Stimulated activated CD4-positive, alpha-beta T cell treated with anti-CD3 and anti-CD28 coated beads, Interleukin-15, amount 100 ng/mL, for 24 hours (primary cell): ENCODE measurements at places on chromosomes 6 and 20.

- DNase-seq: no peak
These were observed 146.0 kb downstream of the CEBPB start for GRCh38 chr20:50336661-50337060.

- DNase-seq: peak; percentile 81
These were observed 644 bp downstream of the OARD1 start for GRCh38 chr6:41071501-41071922.

GRCh38 chr6:100719883-100720682 is 161.0 kb downstream of the ASCC3 start:
- no peak for DNase-seq

DNA sequence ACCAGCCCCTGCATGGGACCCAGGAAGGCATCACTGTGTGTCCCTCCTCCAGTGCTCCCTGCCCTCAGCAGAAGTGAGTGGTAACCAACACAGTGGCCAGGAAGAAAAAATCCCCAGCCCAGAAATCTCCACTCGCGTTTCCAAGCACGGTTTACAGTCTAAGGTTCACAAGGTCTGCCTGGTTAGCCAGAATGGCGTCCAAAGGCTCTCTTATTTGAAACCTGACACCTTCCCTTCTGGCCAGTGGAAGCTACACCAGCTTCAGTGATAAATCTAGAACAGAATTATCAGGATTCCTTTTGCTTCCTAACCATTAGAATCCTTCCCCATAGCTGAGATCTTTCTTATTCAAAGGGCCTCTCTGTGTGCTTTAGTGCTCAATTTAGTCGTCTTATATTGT is 9.2 kb downstream of the LY86 start:
- no peak for DNase-seq

DNA sequence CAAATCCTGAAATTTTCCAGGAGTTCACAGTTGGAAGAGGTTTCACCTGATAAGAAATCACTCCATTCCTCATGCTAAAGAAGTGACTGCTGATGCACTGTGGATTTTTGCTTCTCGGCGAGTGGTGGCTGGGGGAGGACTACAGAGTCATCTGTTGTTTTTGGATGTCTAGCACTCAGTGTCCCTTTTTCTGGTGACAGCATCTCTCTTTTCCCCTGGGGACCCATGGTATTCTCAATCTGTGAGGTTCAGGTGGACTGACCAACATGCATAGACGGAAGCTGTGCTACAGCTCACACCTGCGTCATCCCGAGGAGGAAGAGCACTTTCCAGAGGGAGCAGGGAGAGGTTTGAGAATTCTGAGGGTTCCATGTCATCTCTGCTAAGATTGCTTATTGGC is 42.7 kb upstream of the ZNF831 start:
- peak; percentile 13 for DNase-seq

- no peak for DNase-seq
These were observed 353.1 kb downstream of the CDC5L start for GRCh38 chr6:44740566-44741120.

DNA sequence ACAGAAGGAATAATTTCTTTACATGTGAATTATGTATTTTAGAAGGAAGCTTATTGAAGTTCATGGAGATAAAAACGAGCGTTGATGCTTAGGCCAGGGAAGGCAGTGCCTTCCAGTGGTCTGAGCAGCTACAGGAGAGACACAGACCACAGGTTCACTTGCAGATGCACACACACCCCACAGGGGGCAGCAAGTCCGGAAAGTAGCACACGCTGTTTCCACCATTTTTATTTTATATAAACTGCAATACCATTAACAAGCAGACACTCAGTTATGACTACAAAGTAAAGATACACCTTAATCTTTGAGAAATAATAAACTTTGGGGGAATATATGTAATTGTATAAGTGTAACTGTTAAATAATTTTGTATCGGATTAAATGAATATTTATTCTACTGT is 13.5 kb upstream of the DACT2 start:
- DNase-seq: peak; percentile 13

GRCh38 chr6:157087974-157088373 is 235.3 kb downstream of the TMEM242 start:
- DNase-seq: no peak

GRCh38 chr6:170444056-170444591 is 109.0 kb downstream of the PSMB1 start:
- no peak for DNase-seq

DNA sequence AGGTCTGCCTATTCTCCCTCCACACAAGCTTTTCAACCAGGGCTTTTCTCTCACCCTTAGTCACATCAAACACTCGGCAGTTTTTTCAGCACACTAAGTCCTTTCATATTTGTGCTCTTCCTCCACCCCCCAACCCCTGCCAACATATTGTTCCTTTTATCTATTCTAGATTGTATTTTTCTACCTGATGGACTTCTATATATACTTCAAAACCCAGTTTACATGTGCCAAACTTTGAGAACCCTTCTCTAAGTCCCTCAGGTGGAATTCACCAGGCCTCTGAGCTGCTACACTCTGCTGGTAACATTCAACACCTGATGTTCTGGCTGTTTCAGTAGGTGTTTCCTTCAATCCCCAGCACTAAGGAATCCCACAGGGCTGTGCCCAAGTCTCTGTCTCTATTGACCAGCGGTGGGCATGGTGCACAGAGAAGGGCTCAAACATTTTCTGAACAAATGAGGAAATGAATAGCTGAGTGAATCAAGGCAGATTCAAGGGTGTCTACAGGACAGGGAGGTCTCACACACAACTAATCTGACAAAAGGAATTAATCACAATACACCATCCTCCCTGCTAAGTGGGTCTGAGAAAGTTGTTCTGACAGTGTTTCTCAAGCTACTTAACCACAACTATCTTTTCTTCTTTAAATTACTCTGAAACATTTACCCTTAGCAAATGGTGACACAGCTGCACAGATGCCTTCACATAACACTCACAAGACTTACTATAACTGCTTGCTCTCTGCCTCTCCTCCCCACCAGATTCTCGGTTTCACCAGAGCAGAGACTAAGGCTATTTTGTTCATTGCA is 166.5 kb downstream of the TSHZ2 start:
- DNase-seq: peak; percentile 26

- no peak for DNase-seq
These were observed 8.8 kb upstream of the RSPH3 start for GRCh38 chr6:159008656-159009288.

GRCh38 chr20:48930035-48930434 is 8.5 kb downstream of the ARFGEF2 start:
- no peak for DNase-seq

- DNase-seq: no peak
These were observed 103.9 kb downstream of the ESR1 start for GRCh38 chr6:151911401-151911800.

GRCh38 chr20:24875078-24875477 is 74.0 kb upstream of the CST7 start:
- DNase-seq: no peak

GRCh38 chr6:141965016-141965545 is 167.6 kb upstream of the GJE1 start:
- DNase-seq: no peak

DNA sequence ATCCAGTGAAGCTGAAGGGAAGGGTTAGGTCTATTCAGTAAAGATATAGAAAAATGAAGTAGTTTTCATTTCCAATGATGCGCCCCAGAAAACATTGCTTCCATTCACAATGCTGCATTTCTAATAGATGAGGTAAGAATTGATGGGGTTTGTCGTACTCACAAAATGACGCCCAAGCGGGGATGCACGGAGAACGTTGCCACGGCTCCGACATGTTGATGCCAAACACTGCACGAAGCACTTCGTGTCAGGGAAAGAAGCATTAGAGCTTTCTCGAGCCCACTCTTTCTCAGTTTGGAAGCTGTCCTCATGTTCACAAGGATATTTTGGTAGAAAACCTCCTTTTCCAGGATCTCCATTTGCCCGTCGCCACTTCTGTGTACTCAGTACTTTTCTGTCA is 21.6 kb upstream of the MAFB start:
- no peak for DNase-seq

GRCh38 chr6:43268355-43268700 is 25.0 kb downstream of the TTBK1 start:
- no peak for DNase-seq

DNA sequence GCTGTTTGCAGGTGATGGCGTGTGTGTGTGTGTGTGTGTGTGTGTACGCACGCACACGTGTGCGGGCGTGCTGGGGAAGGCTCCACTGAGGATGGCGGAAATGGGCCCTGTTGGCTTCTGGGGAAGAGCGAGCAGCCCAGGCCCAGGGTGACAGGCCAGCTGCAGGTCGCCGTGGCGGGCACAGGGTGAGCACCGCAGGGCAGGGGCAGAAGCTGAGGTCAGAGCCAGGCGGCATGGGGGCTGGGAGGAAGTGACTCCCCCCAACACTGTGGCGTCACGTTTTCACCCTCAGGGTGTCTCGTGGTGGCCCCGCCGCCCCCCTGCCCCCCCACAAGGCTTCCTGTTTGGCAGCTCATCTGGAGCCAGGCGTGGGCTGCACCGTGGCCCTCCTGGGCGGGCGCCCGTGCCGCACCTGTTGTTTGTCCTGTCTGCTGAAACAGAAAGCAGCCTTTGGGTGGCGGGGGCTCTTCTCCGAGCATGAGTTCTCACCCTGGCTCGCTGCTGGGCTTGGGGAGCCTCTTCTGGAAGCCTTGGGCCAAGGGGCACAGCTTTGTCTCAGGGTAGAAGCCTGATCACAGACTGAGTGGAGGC is 7.1 kb downstream of the RBM38 start:
- peak; percentile 87 for DNase-seq

DNA sequence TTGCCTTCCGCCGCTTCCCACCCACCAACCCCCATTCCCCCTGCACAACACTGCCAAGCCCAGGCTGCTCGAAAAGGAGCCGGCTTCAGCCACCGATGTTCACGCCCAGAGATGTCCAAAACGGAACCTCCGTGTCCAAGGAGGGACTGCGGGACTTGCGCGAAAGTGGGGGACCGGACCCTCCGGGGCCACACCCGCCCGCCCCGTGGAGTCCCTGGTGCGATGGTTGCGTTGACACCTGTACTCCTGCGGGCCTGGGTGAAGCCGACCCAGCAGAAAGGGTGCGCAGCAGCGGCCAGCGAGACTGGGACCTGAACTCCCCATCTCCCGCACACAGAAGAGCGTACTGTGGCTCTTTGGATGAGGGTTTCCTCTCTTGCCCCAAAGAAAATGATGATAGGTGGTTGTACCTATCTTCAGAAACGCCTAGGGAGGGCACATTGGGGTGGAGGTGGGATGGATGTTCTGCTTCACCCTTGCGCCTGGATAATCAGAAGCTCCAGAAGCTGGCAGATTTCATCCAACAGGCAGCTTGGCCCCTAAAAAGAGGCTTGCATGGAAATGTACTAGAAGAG is 1.9 kb upstream of the VGLL2 start:
- DNase-seq: no peak

GRCh38 chr6:163701762-163702161 is 287.2 kb downstream of the QKI start:
- DNase-seq: no peak

DNA sequence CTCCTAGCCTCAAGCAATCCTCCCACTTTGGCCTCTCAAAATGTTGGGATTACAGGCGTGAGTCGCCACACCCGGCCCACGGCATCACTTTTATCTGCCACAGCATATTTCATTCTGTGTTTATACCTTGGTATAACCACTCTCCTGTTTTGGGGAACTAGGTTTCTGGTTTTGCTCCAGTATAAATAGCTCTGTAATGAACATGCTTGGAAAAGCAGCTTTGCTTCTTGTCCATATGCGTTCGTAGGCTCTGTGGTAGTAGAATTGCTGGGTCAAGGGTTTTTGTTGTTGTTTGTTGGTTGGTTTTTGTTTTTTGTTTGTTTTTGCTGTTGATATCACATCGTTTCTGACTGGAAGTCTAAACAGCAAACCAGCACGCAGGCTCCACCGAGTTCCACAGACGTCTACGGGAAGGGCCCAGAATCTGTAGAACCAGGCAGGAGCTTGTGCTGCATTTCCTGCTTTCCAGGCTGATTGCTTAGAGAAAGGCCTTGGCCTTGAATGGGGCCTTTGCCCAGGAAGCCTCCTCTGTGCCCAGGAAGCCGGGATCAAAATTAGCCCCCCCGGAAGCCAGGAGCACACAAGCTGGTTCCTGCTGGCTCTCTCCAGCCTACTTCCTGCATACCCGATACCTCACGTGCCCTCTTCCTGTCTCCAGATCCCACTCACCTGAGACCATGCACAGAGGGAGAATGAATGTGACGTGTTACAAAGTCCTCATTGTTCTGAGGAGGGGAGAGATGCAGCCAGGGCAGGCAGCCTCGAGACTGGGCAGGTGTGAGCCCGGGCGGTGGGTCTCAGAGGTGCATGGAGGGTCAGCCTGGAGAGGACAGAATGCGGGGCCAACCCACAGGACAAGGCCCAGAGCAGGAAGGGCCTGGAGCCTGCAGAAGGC is 34.7 kb downstream of the AAR2 start:
- no peak for DNase-seq

DNA sequence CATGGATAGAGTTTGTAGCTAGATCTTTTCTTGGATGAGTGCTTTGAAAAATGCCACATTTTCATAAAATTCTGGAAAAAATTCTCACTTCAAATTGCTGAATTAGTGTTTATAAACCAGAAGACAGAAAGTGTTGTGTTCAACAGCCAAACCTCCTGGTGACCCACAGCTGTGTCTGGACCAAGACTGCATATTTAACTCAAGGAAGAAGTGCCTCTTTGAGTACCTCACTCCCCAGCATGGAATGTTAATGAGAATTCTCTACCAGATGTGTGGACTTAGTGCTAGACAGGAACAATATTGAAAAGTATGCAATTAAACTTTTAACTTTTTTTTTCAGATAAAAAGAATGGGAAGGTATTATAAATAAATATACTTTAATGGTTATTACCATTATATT is 609.3 kb downstream of the COL12A1 start:
- no peak for DNase-seq

GRCh38 chr20:13318871-13319521 is 97.9 kb downstream of the ISM1 start:
- no peak for DNase-seq

DNA sequence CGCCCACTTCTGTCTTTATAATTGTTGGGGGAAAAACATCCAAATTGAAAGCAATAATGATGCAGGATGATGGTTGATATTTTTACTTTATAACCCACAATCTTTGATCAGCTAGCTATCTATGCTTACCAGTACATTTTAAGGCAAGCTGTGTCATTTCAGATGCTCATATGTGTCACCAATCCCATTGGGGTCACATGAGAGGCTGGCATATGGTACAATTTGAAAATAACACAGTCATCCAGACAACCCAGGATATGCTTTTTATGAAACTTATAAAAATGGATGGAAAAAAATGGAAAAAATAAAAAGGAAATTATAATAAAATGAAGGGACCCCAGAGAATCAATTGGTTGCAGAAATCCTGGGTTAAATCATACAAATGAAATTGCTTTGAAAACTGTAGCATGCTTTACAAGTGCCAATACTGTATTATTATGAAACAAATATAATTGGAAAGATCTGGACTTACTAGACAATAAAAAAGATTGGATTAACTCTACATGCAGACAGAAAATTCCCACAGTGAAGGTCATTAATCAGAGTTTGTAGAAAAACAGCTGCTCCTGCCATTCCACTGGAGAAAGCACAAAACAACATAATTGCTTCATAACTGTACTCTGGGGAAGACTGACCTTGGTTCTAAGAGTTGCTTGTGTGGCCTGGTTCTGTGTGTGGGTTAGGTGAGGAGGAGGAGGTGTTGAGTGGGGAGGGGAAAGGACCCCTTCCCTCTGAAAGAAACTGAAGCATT is 13.3 kb upstream of the PRIM2 start:
- no peak for DNase-seq
